ENCODE measurements at places on chromosomes 3 and 15.

GRCh38 chr3:153163756-153164550 is 1.9 kb downstream of the RAP2B start:
- no peak for DNase-seq

GRCh38 chr3:8648909-8649741 is 4.5 kb upstream of the SSUH2 start:
- DNase-seq: no peak

DNA sequence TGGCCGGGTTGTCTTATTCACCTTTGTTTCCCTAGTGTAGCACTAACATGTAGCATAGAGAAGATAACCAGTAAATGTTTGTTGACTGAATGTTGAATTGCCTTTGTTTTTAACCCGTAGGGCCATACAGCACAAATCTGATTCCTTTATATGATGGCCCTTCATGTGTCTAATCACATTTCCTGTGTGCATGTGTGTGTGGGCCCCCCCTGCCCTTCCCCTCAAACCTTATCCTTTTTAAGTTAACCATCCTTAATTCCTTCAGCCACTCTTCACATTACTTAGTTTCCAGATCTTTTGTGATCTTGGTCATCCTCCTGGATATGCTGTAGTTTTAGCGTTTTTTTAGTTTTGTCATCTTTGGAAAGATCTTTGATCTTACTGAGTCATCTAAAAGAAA is 4.2 kb downstream of the NEO1 start:
- no peak for DNase-seq

GRCh38 chr3:197306374-197307086 is 8.1 kb upstream of the DLG1 start:
- DNase-seq: no peak

GRCh38 chr3:46056686-46057085 is 29.4 kb upstream of the XCR1 start:
- DNase-seq: no peak

DNA sequence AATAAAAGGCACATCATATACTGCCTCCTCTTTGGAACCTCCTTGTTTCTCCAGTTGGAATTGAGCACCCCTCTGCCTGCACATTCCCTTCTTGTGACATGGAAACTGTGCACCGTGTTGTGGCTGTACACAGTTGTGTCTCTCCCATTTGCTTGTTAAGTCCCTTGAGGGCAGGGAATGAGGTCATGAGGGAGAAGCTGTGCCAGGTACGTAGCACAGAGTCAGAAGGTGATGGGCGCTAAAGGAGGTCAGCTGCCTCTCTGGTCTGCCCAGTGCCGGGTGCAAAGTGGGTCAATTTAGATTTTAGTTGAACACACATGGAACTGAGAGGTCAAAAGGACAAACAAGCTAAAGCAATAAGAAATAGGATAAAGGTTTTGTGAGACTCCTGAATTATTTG is 124.4 kb downstream of the FAM43A start:
- no peak for DNase-seq

GRCh38 chr15:55703873-55704301 is 39.1 kb downstream of the PRTG start:
- DNase-seq: no peak

DNA sequence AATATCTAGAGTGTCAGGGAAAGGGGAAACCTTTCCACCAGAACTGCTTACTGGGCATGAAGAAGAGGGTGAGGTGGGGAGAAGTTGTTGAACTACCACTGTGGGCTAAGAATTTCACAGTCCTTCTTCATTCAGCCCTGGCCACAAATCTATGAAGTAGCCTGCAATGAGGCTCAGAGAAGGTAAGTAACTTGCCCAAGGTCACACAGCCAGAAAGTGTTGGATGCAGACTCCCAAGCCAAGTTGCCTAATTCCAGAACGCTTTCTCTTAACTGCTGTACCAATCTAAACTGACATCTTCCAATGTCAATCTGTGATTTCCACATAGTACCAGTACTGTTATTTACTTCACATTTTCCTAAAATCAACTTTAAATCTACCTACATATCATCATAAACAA is 2.1 kb downstream of the CYP1A1 start:
- no peak for DNase-seq

GRCh38 chr3:13372656-13373055 is 47.5 kb downstream of the NUP210 start:
- no peak for DNase-seq

DNA sequence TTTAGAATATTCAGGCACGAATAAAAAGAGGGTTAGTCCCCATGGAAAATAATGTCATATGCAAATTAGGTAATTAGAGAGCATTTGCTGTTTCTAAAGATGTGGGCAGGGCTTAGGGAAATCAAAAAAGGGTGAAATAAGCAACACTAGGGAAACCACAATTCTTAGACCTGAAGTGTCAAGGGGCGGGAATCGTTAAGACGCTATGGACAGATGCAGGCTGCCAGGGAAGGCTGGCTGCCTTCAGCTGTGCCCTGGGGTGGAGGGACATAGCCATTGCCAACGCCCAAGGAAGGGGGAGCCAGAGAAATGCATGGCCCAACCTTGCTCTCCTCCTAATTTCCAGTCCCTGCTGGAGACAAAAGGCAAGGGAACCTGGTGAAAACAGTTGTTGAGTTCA is 141.7 kb upstream of the PROK2 start:
- DNase-seq: no peak

DNA sequence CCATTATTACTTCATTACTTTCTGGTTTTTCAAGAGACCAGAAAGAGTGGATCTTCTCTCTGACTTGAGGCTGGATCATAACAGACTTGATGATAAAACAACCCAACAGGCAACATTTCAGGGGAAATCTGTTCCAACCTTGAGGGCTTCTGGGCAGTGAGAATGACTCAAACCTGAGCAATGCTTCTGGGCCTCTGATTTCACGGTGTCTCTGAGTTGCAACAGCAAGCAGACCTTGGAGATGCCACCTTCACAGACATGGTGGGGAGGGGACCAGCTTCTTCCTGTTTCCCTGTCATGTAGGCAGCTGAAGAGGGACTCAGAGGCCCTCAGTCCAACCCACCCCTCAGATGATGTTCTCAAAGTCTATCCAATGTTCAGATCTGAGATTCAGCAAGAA is 104.0 kb downstream of the ABHD5 start:
- no peak for DNase-seq

GRCh38 chr15:50414624-50415023 is 9.6 kb upstream of the USP8 start:
- no peak for DNase-seq

- DNase-seq: no peak
Observed at GRCh38 chr3:52433996-52434479, 10.9 kb downstream of the SEMA3G start.

- no peak for DNase-seq
Observed at GRCh38 chr3:48215019-48215418, 8.3 kb upstream of the CAMP start.

- no peak for DNase-seq
Observed at GRCh38 chr3:13258986-13259514, 161.1 kb downstream of the NUP210 start.

- peak; percentile 47 for DNase-seq
Observed at GRCh38 chr3:11530153-11530721, 113.5 kb downstream of the VGLL4 start.

DNA sequence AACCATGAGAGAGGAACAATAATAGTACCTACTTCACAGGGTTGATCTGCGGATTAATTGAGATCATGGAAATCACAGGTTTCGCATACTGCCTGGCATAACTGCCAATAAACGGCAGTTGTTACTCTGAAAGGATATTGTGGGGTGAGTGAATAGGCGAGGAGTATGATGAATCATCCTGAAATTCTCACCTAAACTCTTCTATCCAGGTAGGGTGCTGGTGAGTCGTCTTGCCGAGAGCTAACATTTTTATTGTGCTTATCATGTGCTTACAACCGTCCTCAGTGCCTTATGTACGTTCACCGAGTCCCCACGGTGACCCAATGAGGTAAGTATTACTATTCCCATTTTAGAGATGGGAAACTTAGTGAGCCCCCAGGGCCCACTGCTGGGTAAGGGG is 52.4 kb upstream of the SRGAP3 start:
- no peak for DNase-seq

GRCh38 chr3:184193991-184194539 is 8.1 kb downstream of the ABCF3 start:
- DNase-seq: no peak

DNA sequence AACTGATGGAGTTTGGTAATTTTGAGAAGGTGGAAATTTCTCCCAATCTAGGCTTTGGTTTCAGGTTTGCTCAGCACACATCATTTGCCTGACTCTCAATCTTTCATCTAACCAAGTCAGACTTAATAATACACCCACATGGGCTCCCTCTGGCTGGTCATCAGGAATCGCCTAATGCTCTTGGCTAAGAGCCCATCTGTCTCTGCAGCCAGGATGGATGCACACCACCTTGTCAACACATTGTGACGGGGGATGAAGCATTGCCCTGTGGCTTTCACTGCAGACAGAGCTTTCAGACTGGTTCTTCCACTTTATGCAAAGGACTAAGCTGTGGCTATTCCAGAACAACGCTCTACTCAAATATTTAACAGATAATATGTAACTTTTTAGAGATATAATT is 3.0 kb upstream of the HDGFL3 start:
- DNase-seq: peak; percentile 37

GRCh38 chr3:140308535-140308934 is 369.3 kb upstream of the TRIM42 start:
- DNase-seq: no peak

DNA sequence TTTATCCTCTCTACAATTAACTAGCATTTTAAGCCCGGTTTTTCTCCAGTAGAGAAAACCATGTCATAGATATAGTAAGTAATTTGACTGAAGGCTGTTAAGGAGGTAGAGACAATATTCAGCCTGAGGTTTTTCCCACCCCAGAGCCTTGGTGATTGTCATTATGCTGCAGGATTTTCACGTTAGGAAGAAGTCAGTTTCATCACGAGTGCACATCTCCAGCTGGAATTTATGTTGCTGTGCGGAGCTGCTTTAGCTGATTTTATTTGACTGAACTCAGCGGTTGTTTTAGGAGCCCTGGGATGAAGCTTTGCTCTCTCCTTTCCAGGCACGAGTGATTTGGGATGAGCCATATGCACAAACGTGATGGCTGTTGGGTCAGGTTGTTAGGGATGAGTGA is 271.3 kb upstream of the RGMA start:
- no peak for DNase-seq

DNA sequence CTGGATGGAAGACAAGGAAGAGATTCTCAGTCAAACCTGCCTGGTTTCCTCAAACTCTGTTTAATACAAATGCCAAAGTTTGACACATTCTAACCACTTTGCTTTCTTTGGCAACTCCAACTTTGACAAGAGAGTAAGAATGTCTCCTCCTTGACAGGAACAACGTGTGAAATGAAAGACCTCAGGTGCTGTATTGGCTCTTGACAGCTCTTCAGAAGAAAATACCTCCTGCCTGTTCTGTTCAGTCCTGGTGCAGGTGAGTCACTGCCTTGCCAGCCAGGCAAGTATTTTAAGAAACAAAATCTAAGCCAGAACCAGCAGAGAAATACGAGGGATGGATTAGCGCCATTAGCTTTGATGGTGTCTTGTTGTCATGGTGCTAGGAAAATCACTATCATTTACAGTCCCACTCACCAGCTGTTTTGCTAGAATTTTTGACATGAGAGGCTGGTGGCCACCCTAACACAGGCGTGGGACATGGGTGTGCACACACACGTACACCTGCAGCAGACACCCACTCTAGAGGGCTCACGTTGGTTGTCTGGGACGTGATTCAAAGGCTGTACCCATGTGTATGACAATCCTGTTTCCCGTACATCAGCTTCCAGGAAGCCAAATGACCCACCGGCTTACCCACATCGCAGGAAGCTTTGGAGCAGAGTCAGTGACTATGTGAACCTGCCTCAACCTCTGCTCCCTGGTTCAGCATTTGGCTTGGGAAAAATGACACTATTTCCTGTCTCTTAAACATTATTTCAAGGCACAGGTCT is 60.4 kb downstream of the CCNL1 start:
- peak; percentile 58 for DNase-seq

GRCh38 chr3:134372396-134373270 is 1.6 kb downstream of the AMOTL2 start:
- DNase-seq: no peak

DNA sequence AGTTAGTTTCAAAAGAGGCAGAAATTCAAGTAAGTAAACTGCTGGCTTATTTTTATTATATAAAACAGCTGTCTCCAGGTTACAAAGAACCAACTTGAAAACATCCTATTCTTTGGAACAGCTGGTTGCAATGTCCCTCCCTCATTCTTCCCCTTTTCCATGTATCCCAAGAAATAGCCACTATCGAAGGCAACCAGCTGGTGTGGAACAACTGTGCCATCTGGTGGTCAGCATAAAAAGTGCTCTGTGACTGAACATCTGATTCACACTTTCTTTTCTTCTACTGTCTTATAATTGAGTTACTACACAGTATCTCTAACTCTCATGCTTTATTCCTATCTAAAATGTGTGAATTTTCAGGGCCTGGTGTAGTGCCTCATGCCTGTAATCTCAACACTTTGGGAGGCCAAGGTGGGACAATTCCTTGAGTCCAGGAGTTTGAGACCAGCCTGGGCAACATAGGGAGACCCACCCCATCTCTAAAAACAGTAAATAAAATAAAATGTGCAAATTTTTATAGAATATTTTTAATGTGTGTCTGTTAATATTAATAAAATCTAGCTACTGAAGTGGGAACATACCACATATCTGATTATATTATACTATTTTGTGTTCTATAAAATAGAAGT is 9.6 kb downstream of the OSBPL11 start:
- peak; percentile 77 for DNase-seq

- no peak for DNase-seq
Observed at GRCh38 chr3:8387571-8387970, 114.1 kb upstream of the LMCD1 start.

DNA sequence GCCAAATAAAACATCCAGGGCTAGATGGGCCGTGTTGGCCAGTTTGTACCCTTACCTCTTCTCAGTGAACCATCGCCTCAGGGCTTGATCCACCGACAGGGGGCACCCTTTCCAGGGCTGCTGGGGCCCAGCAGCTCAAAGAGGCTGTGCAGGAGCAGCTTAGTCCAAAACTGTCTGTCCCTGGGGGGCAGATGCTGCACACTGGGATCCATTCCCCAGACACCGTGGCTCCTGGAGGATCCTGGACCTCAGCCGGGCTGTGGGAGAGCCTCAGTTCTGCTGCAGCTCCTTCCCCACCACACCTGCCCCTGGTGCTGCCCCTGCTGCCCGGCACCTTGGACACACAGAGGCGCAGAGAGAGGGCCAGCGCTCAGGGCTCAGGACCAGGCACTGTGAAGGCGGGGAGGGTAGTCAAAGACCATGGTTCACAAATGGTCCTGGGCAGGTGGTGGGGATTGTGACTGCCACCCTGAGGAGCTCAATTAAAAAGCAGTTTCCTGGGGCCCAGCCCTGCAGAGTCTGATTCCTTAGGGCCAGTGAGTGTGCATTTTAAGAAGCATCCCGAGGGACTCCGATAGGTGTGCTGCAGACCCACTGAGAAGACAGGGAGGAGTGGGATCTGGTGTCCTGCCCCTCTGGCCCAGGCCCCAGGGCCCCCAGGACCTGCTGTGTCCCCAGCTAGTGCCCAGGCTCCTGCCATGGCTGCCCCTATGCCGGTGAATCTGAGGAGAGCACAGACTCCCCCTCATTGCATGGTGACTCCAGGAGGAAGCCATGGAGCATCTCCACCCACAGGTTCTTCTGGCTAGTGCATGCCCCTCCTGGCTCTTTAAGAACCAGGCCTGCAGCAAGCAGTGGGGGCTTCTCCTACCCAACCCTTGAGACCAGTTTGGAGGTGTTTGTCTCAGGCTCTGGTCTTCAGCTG is 86.5 kb upstream of the PRR20G start:
- DNase-seq: peak; percentile 7
